ENCODE measurements at places on chromosomes 6 and 20.
A peak's percentile ranks its signal among the peaks of the same experiment; 100 is the strongest.

DNA sequence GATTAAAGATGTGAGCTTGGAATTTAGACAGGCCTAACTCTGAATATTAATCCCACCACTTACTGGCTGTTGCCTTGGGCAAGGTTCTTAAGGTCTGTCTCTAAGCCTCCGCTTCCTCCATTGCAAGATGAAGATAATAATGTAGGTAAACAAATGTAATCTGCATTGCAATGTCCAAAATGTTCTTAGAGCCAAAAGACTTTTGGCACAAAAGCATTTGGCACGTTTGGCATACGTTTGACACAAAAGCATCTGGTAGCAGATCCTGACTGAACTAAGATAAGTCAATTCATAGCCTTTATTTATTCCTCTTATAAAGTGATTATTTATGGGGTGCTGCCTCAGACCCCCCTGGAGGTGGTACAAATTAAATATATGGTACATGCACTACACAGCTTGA, 229.9 kb upstream of the STXBP5 start:
- DNase-seq: no peak

GRCh38 chr6:108176281-108177089, 10.7 kb downstream of the NR2E1 start:
- no peak for DNase-seq

GRCh38 chr6:137121401-137121997, 51.9 kb downstream of the IL22RA2 start:
- no peak for DNase-seq

DNA sequence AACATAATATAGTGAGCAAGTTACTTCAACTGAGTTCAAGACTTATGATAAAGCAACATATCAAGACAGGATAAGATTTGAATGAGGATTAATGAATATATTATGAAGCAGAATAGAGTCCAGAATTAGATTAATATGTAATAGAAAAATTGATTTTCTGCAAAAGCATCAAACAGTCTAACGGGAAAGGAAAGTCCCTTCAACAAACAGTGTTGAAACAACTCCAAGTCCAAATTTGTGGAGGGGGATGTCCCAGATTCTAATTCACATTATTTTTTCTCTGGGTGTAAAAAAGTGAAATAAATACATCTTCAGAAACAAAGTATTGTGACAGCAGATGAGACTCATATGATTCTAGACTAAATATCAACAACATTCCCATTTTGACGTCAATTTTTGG, 289.7 kb downstream of the C6orf118 start:
- DNase-seq: no peak

DNA sequence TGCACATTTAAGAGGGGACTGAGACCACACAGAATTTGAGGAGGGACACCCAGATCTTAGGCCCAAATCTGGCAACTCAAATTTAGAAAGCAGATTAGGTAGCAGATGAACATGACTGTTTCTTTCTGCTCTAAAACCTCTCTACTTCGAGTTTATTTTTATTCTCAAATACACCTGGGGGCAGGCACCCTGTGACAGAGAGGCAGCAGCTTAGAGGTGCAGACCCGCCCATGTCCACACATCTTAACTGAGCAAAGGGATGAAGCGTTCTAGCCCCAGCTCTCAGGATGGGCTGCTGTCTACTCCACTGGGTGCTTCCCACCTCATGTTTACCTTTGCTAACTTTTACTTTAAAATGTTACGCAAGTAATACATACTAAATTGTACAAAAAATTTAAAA, 125.0 kb downstream of the SLC23A2 start:
- no peak for DNase-seq

DNA sequence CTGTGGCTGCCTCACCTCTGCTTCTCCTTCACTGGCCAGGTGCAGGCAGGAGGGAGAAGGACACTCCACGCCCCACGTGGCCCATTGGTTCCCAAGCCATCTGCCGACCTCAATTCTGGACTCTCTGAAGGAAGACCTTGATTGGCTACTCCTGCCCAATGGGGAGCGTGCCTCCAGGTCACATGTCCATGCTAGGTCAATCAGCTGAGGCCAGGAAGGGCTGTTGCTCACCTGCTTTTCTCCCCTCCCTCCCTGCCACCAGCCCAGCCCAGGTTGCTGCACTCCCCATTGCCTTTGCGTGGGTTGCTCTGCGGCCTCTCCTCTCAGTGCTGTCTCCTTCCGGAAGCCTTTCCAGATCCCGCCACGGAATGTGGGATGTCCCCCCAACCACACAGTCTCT, 21.9 kb upstream of the CDH4 start:
- no peak for DNase-seq

DNA sequence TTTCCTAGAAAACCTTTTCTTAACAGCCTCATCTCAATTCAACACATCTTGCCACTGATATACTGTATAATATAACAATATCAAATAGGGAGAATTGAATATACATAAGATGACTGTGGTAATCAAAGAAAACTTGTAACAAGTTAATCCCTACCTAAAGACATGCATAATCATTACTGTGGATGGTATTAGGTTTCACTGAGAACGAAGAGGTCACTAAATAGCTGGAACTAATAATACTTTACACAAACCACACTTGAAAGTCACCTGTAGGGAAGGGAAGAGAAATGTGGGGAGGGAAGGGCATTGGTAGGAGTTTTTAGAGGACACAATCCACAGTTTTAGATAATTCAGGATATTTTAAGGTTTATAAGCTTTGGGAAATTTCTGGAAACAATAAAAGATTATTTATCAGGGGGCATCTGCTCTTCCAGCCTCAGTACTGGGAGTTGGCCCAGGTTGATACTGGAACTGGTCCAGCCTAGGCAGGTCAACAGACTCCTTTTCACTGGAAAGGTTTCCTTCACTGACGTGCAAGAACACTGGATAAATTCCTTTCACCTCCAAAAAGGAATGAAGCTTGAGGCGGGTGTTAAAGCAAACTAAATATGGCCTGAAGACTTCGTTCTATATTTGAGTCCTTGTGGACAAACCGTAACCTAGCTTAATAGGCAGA, 44.0 kb downstream of the MAP7 start:
- no peak for DNase-seq

GRCh38 chr6:134739299-134740026, 210.4 kb downstream of the ALDH8A1 start:
- DNase-seq: no peak

DNA sequence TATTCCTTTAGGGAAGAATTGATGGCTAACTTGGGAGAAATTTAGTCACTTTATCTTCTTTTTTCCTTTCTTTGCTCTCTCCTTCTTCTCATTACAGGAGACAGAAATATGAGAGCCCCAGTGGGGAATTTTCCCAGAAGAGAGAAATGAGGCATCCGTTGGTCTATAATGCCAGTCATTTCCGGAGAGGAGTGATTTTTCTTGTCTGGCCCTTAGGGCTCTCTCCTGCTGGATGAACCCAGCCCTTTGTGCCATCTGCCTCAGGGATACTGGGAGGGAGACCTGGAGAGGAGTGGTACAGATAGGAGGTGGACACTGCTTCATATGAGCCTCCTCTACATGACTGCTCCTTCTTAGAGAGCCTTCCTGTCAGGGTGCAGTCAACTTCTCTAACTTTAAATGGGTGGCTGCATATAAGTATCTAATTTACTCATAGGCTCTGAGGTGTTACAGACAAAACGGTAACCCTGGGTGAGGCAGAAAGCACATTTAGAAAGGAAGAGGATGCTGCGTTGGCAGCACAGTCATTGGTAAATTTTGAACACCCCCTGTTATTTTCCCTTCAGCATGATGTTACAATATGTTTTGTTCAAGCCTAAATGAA, 21.9 kb downstream of the RIMS1 start:
- DNase-seq: no peak

- no peak for DNase-seq
Measured at GRCh38 chr6:113076116-113076515, 729.0 kb downstream of the RFPL4B start.

- no peak for DNase-seq
Measured at GRCh38 chr6:142900227-142900971, 44.6 kb downstream of the HIVEP2 start.

DNA sequence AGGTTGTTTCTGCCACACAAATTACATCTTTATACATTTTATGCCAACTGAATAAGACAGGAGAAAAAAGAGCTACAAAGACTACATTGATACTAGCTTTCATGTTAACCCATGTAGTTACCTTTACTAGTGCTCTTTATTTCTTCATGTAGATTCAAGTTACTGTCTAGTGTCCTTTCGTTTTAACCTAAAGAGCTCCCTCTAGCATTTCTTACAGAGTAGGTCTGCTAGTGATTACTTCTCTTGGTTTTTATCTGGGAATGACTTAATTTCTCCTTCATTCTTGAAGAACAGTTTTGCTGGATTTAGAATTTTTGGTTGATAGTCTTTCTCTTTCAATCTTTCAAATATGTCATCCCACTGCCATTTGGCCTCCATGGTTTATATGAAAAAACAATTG, 21.2 kb upstream of the NOP56 start:
- DNase-seq: no peak

GRCh38 chr6:169445227-169445626, 191.6 kb upstream of the THBS2 start:
- DNase-seq: no peak

DNA sequence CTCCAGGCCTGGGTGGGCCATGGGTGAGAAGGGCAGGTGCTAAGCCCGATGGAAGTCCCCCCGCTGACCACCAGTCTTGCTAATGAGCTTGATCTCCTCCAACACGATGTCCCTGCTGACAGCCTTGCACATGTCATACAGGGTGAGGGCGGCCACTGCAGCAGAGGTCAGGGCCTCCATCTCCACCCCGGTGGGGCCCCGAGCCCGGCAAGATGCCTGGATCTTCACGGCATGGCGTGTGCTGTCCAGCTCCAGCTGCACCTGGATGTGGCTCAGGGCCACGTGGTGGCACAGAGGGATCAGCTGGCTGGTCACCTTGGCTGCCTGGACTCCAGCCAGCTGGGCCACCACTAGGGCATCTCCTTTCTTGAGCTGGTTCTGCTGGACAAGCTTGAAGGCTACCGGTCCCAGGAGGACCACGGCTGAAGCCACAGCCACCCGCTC, 27.9 kb downstream of the MOCS1 start:
- no peak for DNase-seq

- no peak for DNase-seq
Measured at GRCh38 chr6:159582736-159583135, 110.3 kb downstream of the SOD2 start.

DNA sequence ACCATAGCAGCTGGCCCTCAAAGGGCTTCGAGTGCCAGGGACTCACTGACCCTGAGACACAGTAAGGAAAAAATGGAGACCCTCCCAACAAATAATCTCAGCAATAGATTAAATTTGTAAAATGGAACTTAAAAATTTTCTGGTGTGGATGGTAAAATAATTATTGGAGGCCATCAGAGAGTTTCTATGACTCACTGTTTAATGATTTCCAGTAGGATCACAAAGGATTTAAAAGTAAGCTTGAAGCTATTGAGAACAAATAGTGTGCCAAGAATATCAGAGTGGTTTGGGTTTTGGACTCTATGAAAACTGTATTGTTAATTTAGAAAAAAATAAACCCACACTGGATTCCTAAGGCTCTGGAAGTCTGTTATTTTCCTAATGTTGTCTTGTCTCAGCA, 115.2 kb upstream of the AKIRIN2 start:
- no peak for DNase-seq

GRCh38 chr20:32149566-32150170, 40.2 kb downstream of the TM9SF4 start:
- DNase-seq: no peak

GRCh38 chr6:13278991-13279390, 49.3 kb downstream of the TBC1D7 start:
- DNase-seq: peak; percentile 63

DNA sequence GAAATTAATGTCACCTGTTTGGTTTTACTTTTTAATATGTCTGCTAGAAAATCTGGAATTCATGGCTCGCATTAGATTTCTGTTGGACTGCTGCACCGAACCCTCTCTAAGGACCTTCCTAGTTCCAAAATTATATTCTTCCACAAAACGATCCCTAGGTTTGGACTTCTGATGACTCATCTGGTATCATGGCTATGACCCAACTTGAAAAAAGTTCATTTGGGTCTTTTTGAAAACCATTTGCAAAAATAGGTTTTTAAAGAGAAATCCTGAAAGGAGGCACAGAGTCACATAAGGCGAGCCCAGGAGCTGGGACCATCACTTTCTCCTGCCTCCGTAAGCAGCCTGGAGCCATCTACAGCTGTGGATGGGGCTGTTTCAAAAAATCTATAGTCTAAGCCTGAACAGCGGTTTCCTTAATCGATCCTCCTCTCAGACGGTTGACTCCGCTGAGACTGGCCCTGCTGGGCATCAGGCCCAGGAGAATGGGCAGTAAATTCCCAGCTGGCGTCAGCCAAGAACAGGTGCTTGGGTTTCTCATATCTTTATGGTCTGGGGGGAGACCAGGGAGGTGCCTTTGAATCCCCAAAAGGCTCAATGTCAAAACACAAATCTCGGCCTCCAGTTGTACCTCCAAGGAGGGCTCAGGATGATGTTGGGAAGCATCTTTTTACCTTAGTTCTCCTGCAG, 44.6 kb downstream of the SLC24A3 start:
- DNase-seq: no peak

GRCh38 chr6:142885182-142885867, 59.7 kb downstream of the HIVEP2 start:
- peak; percentile 95 for DNase-seq

DNA sequence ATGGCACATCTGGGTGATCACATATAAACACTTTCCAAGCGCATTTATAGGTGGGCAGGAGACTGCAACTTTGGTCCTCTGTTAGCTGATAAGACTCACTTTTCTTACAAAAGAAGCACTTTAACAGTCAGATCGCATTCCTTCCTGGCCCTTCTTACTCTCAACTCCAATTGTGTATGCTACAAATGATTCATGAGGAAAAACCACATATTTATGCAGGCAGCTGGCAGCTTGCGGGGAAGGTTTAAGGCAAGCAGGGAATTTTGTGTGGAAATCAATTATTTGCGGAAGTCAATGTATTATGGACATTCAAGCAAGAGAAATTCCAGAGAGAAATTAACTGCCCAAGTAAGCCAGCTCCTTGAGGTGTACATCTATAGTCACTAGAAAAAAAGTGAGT, 194.0 kb downstream of the PKHD1 start:
- DNase-seq: no peak

GRCh38 chr6:85493389-85493788, 43.5 kb downstream of the NT5E start:
- no peak for DNase-seq

- no peak for DNase-seq
Measured at GRCh38 chr6:123529843-123530242, 106.9 kb downstream of the TRDN start.
